ENCODE measurements at places on chromosomes 12 and 14. TPM values are rescaled to one million over a fixed set of nuclear protein-coding genes. Genes with fewer than 3 reads are reported as not detected.

MORN3 gene
- total RNA-seq = not detected

TAS2R20 gene
- 1.2 TPM for total RNA-seq

PLEKHH1 gene
- total RNA-seq = 47.1 TPM

MLXIP gene
- 158 TPM for total RNA-seq

VASH1 gene
- total RNA-seq = 3.6 TPM

CDKL1 gene
- total RNA-seq = 16.2 TPM

C1QL4 gene
- not detected for total RNA-seq

LBHD2 gene
- not detected for total RNA-seq

SLC35E3 gene
- 7.1 TPM for total RNA-seq

DNA sequence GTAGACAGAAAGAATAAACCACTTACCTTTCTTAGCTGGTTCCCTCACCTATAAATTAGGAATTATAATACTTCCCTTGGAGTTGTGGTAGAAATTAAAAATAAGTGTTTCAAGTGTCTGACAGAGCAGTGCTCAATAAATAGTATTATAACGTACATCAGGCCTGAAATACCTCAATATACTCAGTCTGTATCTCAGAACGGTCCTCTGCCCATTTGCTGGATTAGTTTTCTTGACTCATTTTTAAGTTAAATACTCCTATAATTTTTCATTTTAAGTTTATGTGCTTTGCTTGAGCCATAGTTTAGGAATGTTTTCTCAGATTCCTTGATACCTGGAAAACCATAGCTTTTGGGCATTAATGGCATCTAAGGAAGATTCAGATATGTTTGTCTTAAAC lies 22.4 kb downstream of the ARHGAP5 start:
- no peaks in the 10 kb centered on the region for H3K27me3 ChIP-seq
- DNase-seq = no peak
- H3K4me1 ChIP-seq = no peaks in the 10 kb centered on the region
- no peak overlapping the region for H3K4me3 ChIP-seq
- no peaks in the 10 kb centered on the region for H3K36me3 ChIP-seq
- H3K27ac ChIP-seq = no peak overlapping the region

DNA sequence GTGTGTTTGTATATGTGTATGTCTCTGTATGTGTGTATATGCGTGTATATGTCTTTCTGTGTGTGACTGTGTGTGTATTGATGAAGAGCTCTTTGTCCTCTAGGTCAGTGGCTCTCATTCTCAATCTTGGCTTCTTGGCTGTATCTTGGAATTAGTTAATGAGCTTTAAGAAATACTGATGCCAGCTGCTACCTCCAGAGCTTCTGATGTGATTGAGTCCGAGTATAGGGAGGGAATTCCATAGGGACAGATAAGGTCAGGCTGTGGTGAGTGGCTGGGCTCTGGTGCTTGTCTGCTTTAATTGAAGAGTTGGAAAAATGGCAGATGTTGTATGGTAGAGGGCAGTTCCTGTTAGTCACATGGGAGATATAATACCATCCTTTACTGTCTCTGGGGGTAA lies 140.1 kb downstream of the C12orf75 start:
- no peak for DNase-seq
- no peaks in the 10 kb centered on the region for H3K4me1 ChIP-seq
- no peaks in the 10 kb centered on the region for H3K36me3 ChIP-seq
- no peak overlapping the region for H3K27ac ChIP-seq
- no peak overlapping the region for H3K4me3 ChIP-seq

DNA sequence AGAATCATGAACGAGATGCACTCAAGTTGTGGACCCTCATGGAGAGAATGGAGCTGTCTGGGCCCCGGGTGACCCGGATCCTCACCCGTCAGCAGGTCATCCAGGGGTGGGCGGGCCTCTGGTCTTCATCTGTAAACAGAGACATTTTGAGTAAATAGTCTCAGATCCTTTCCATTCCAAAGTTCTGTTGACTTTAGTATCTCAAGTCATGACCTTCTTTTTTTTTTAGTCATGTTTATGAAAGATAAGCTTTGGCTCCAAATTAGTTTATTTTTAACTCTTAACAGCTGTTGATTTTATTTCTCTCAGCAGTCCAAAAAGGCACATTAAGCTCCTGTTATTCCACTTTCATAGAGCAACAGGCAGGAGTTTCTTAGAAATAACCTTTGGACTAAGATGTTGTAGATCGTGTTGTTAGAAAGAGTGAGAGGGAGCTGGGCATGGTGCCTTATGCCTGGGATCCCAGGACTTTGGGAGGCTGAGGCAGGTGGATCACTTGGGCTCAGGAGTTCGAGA lies 48.9 kb upstream of the AMN start:
- H3K27me3 ChIP-seq = no peaks in the 10 kb centered on the region
- peaks cover 4% of the 10 kb centered on the region for H3K4me1 ChIP-seq
- no peaks in the 10 kb centered on the region for H3K36me3 ChIP-seq
- peak overlapping the region; percentile 65 for H3K27ac ChIP-seq
- H3K4me3 ChIP-seq = no peak overlapping the region

DNA sequence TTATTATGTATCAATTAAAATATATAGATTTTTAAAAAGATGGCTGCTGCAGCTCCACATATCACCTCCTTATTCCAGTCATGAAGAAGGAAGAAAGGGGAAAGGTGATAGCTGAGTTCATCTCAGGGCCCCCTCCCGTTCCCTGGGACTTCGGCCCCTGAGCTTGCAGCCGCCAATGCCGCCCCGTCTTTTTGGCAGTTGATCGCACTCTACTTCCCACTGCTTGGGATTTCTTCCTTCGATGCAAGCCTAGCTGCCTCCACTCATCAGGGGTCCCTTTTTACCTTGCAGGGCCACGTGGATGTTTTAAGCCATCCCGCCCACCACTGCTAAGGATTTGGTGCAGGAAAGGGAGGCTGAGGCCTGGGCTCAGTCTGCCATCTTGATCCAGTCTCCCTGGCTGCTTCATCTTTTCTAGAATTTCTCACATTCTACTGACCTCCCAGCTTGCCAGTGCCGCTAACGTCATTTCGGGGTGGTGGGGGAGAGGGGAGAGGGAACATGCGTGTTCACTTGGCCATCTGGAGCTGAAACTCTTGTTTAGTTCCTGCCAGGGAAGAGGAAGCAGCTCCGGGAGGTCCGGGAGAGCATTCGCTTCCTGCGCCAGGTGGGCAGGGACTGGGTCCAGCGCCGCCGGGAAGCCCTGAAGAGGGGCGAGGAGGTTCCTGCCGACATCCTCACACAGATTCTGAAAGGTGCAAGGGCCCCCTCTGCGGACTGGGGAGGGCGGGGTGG lies 31.3 kb downstream of the CYP46A1 start:
- DNase-seq = no peak
- no peak overlapping the region for H3K27ac ChIP-seq
- H3K4me3 ChIP-seq = no peak overlapping the region
- no peaks in the 10 kb centered on the region for H3K4me1 ChIP-seq

GRCh38 chr12:49131051-49131893 lies at the start of gene TUBA1B:
TSS of gene TUBA1B (minus strand) at chr12:49131395. CDS start at chr12:49131300, 95 bp downstream.
- H3K36me3 ChIP-seq = peaks cover 13% of the 10 kb centered on the region
- H3K4me1 ChIP-seq = no peaks in the 10 kb centered on the region
- peak within 1 kb of the TSS; percentile 100 for H3K27ac ChIP-seq

GRCh38 chr12:42094277-42094676 lies 50.4 kb downstream of the GXYLT1 start:
- H3K36me3 ChIP-seq = no peaks in the 10 kb centered on the region
- H3K4me1 ChIP-seq = no peaks in the 10 kb centered on the region
- H3K4me3 ChIP-seq = no peak overlapping the region
- H3K27me3 ChIP-seq = no peaks in the 10 kb centered on the region

- no peaks in the 10 kb centered on the region for H3K4me1 ChIP-seq
- no peaks in the 10 kb centered on the region for H3K36me3 ChIP-seq
- DNase-seq = no peak
- H3K4me3 ChIP-seq = no peak overlapping the region
Observed at GRCh38 chr14:23024612-23025075, 10.1 kb downstream of the PSMB5 start.

DNA sequence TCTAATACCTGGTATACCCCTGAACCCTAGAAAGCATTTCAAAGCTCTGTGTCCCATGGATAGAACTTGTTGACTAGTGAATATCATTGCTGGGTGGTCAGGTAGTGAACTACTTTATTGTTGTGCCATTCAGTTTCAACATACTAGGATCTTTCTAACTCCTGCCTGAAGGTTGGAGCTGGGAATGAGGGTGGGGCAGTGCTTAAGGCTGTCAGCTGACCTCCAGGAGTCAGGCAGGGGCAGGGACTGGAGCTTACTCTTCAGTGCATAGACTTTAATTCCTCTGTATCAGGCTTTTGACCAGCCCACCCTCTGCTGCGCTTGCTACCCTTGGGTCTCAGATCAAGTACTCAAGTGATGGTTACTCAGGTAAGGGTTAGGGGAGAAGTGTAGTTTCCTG lies 102.6 kb upstream of the RFX4 start:
- H3K4me3 ChIP-seq = no peak overlapping the region
- H3K4me1 ChIP-seq = no peaks in the 10 kb centered on the region
- no peak overlapping the region for H3K27ac ChIP-seq
- no peaks in the 10 kb centered on the region for H3K27me3 ChIP-seq
- DNase-seq = no peak

DNA sequence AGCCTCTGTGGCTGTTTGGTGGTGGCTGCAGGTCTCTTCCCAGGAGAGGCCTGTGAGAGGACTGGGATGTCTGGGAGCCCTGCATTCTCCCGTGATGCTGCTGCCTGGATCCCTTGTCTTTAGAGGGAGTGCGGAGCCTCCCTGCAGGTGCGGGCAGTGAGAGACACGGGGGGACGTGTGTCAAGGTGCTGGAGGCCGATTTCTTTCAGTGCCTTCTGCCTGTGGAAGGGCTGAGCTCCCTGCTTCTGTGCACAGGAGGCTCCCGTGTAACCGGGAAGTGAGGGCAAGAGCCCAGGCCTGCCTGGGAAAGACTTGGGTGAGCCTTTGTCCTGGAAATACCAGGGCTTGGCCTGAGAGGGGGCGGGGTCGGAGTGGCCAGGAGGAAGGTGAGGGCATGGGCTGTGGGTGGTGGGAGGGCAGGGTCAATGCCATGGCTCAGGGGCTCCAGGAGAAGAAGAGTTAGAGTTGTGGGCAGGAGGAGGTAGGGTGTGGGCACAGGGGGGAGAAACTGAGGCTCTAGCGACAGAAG lies 372.2 kb downstream of the TMEM121 start:
- no peaks in the 10 kb centered on the region for H3K27me3 ChIP-seq
- H3K4me1 ChIP-seq = no peaks in the 10 kb centered on the region
- H3K27ac ChIP-seq = no peak overlapping the region
- H3K4me3 ChIP-seq = no peak overlapping the region
- no peak for DNase-seq
- H3K36me3 ChIP-seq = no peaks in the 10 kb centered on the region

GRCh38 chr12:31796270-31796951 lies 67.6 kb upstream of the AMN1 start:
- no peak overlapping the region for H3K4me3 ChIP-seq
- DNase-seq = no peak
- H3K36me3 ChIP-seq = no peaks in the 10 kb centered on the region
- no peaks in the 10 kb centered on the region for H3K4me1 ChIP-seq
- H3K27me3 ChIP-seq = no peaks in the 10 kb centered on the region

DNA sequence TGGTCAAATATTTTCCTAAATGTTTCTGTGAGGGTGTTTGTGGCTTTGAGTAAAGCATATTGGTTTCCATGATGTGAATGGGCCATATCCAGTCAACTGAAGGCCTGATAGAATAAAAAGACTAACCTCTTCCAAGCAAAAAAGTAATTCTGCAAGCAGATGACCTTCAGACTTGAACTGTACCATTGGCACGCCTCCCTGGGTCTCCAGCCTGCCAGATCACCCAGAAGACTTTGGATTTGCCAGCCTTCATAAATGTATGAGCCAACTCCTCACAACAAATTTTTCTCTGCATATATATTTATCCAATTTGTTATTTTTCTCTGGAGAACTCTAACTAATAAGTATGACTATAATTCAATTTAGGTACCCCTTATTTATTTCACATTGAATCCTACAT lies 190.3 kb downstream of the KIF21A start:
- no peaks in the 10 kb centered on the region for H3K4me1 ChIP-seq
- DNase-seq = no peak
- no peak overlapping the region for H3K4me3 ChIP-seq

- H3K27ac ChIP-seq = no peak overlapping the region
- no peaks in the 10 kb centered on the region for H3K27me3 ChIP-seq
- H3K4me3 ChIP-seq = no peak overlapping the region
Observed at GRCh38 chr14:79842270-79842669, 369.0 kb downstream of the DIO2 start.

- no peak overlapping the region for H3K27ac ChIP-seq
- H3K27me3 ChIP-seq = no peaks in the 10 kb centered on the region
- no peak overlapping the region for H3K4me3 ChIP-seq
- DNase-seq = no peak
- H3K36me3 ChIP-seq = no peaks in the 10 kb centered on the region
Observed at GRCh38 chr14:98404811-98405210, 867.2 kb downstream of the BCL11B start.

DNA sequence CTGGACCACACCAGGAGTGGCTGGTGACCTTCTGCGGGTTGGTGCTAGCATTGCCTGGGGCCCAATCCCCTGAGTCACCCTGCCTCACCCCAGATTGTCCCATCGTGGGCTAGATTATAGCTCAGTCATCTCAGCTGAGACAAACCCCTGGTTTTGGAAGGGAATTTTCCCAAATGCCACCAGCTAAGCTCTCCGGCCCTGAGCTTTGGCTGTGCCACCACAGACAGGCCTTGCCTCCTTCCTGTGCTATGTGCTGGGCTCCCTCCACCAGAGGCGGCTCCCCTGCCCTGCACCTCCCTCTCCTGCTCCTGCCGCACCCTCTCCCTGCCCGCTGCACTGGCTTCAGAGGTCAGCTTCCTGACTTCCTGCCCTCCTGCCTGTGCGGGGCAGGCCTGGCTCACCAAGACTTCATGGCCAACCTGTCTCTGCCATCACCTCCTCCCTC lies 196.3 kb downstream of the TSPAN9 start:
- H3K4me3 ChIP-seq = no peak overlapping the region
- no peak for DNase-seq
- H3K27me3 ChIP-seq = no peaks in the 10 kb centered on the region
- no peaks in the 10 kb centered on the region for H3K4me1 ChIP-seq

GRCh38 chr12:74415633-74416032 lies 122.0 kb upstream of the ATXN7L3B start:
- H3K4me3 ChIP-seq = no peak overlapping the region
- no peaks in the 10 kb centered on the region for H3K27me3 ChIP-seq
- no peaks in the 10 kb centered on the region for H3K4me1 ChIP-seq
- no peaks in the 10 kb centered on the region for H3K36me3 ChIP-seq
- no peak overlapping the region for H3K27ac ChIP-seq

DNA sequence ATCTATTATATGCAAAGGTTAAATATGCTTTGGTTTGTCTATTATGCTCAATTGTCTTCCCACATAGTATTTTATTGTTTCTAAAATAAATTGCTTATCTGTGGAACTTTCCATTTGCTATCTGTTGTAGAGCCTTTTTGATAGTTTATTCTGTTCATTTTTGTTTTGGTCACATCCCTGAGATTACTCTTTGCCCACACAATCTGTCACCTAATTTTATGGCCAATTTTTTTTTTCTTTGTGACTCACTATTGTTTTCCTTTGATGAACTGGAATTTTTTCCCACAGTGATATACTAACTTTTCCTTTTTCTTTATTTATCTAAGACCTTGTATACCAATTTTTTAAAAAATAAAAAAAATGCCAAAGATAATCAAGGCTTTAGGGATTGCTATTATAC lies 61.1 kb downstream of the RASSF9 start:
- H3K4me3 ChIP-seq = no peak overlapping the region
- no peaks in the 10 kb centered on the region for H3K4me1 ChIP-seq
- no peaks in the 10 kb centered on the region for H3K36me3 ChIP-seq
- DNase-seq = no peak
- H3K27me3 ChIP-seq = no peaks in the 10 kb centered on the region
